ENCODE measurements at places on chromosomes 7 and 10. TPM values are rescaled to one million over a fixed set of nuclear protein-coding genes. Genes with fewer than 3 reads are reported as not detected.

Gene MCU
- 96.6 TPM for total RNA-seq

Gene CYP3A4
- total RNA-seq = not detected

Gene GIMAP4
- total RNA-seq = not detected

Gene MYOZ1
- not detected for total RNA-seq

Gene ITIH2
- total RNA-seq = 1.7 TPM

Gene KCNH2
- total RNA-seq = 0.66 TPM

DNA sequence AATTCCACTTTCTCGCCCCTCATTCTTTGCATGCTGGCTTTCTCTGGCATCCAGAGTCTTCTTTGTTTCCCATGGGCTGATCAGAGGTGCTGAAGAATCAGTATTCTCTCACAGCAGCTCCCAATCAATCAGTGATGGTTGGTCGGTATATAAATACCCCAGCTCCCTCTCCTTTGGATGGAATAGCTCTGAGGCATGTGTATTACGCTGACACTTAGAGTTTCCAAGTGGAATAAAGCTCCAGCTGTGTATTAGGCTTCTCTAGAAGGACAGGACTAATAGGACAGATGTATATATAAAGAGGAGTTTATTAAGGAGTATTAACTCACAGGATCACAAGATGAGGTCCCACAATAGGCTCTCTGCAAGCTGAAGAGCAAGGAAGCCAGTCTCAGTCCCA is 218.3 kb upstream of the GRB10 start:
- no peak for DNase-seq

GRCh38 chr10:126500185-126500584 is 111.9 kb upstream of the ADAM12 start:
- DNase-seq = no peak

DNA sequence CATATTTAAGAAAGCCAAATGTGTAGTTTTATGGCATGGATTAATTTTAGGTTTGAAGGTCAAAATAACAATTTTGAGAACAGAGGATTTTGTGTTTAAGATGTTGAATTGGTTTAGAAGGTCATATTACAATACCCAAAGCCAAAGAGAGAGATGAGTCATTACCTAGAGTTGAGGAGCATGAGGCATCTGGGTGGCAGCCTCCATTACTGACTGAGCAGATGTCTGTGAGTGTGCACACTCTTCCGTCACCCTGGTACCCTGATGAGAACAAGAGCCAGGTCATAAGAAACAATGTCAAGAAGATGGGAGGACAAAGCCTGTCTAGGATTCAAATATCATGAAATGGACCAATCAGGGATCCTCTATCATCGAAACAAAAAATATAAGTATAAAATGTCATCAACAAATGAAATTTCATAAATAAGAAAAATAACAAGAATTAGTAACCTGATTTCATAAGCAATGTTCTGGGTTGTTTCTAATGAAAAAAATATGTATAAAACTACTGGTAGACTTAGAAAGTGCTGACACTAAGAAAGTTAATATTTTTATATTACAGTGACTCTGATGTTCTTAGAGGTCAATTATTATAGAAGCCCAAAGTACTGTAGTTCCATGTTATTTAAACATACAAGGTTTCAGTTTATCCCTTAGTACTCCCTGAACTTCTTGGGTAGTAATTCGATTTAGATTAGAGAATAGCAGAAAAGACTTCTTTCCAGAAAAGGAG is 20.0 kb downstream of the CUBN start:
- no peak for DNase-seq

GRCh38 chr7:6495597-6496262 is 48.0 kb upstream of the DAGLB start:
- no peak for DNase-seq

- no peak for DNase-seq
These were observed 18.1 kb downstream of the CHAT start for GRCh38 chr10:49631975-49632374.

DNA sequence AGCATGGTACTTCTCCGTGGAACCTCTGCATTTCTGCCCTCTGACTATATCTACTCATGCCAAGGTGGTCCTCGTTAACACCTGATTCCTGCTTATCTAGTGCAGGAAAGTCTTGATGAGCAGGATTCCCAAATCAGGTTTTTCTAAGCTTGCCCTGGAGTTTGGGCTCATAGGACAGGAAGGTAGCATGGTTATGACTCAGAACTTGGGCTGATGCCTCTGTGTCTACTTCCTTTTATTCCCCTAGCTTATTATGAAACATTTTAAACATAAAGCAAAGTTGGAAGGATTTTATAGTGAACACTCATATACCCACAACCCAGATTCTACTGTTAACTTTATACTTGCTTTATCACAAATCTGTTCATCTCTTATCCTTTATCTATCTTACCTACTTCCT is 5.6 kb downstream of the SUFU start:
- peak; percentile 7 for DNase-seq

DNA sequence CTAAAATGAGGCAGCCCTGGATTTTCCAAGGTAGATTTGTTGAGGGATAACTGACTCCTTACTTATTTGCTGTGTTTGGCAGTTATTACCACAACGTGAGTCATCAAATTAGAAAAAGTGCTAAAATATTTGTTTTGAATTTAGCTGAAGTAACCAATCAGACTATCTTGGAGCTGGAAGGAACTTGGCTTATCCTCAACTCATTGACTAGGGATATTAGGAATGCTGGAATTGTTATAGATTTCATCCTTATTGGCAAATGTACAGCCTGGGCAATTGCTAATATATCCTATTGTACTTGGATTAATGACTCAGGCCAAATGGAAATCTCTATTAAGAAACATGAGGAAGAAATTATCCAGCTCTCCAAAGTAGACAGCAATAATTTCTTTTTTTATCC is 1189.0 kb upstream of the LRRN3 start:
- DNase-seq = no peak

- no peak for DNase-seq
These were observed 109.9 kb upstream of the DOCK1 start for GRCh38 chr10:126795318-126795717.

DNA sequence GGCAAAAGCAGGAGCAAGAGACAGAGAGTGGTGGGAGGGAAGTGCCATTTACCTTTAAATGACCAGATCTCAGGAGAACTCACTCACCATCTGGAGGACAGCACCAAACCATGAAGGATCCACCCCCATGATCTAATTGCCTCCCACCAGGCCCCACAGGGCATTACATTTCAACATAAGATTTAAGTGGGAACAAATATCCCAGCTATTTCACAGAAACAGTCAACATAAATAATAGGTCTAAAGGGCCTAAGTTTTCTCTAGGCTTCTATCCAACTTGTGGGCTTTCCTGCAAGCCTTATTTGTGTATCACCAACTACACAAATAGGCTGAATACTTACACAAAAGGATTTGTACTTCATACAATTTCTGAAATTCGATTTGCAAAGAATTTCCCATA is 196.8 kb upstream of the POT1 start:
- DNase-seq = no peak

- DNase-seq = no peak
These were observed 410.8 kb upstream of the ETV1 start for GRCh38 chr7:14400271-14400670.

- DNase-seq = no peak
These were observed 48.4 kb upstream of the FHIP2A start for GRCh38 chr10:114773197-114773532.

Data from Calu3 (cell line).